Stimulated activated CD4-positive, alpha-beta T cell treated with anti-CD3 and anti-CD28 coated beads, Interleukin-2, amount 100 ng/mL, for 4 hours (primary cell): ENCODE measurements at places on chromosomes 3 and 15.

- no peak for DNase-seq
Measured at GRCh38 chr3:184171562-184171961, 3.1 kb upstream of the AP2M1 start.

DNA sequence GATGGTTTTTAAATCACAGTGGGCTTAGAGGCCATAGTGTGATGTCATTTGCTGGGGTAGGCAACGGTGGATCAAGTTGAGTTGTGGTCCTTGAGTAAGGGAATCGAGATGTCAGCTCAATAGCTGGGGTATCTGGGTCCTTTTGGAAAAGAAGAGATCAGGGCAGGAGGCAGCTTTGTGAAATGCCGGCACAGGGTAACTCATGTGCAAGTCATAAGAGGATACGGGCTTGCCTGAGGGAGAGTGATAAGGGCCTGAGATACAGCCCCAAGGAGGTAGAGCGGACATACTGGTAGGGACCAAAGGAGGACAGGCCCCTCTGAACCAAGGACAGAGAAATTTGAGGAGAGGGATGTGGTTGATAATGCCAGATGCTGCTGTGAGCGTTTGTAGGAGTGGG lies 4.2 kb upstream of the FAM131A start:
- no peak for DNase-seq

- DNase-seq = peak; percentile 20
Measured at GRCh38 chr15:66566963-66567531, 1.2 kb upstream of the LCTL start.

- no peak for DNase-seq
Measured at GRCh38 chr3:78985981-78986380, 781.8 kb downstream of the ROBO1 start.

GRCh38 chr15:100115711-100116090 lies 226.1 kb downstream of the ADAMTS17 start:
- DNase-seq = no peak

DNA sequence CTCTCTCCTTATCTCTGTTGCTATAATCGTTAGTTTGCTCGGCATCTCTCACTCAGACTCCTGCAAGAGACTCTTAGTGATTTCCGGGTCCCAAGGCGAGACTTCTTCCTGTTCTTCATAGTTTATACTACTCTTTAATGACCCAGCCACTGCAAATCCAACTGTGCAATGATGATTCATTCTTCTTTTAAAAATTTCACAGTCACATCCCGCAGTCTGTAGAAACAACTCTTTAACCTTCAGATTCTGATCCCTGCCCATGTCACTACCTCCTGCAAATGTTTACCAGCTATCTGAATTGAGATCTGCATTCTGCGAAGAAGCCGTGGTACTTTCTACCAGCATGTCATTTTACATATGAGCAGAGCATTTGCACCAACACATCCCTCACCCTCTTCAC lies 2.8 kb upstream of the VGLL3 start:
- DNase-seq = no peak
